Karpas-422 (cell line): ENCODE measurements at places on chromosomes 7 and 10. TPM values are rescaled to one million over a fixed set of nuclear protein-coding genes. Genes with fewer than 3 reads are reported as not detected.

DNA sequence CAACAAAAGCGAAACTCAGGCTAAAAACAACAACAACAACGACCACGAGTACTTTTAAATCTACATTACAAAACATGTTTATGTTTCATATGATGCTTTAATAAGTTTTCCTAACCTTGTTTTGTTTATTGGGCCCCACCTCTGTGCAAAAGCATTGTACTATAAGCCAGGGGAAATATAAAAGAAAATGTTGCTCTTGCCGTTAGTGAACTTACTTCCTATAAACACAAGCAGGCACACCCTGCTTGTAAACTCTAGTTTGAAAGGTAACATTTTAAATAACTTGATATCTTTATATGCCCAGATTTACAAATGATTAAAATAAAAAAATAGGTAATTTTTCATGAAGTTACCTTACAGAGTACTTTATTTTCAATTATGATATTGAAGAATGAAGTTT lies 19.2 kb upstream of the EPC1 start:
- DNase-seq = no peak

DNA sequence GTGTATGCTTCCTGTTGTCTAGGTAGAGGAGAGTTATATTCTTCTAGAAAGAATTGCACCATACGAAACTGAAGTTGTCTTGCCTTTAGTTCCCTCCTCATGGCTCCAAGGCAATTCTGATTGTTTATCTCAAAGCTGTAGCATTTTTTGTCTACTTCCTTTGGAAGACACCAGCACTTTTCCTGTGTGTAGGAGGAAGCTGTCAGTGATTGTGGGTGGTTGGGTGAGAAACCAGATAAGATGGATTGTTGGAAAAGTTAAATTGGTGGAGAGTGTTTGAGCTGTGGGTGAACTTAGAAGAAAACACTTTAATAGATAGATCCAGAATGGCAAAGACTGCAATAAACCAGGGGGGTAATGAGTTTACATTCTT lies 12.1 kb upstream of the CSTF2T start:
- no peak for DNase-seq

GRCh38 chr10:11898372-11899066 lies 75.4 kb downstream of the PROSER2 start:
- no peak for DNase-seq

DNA sequence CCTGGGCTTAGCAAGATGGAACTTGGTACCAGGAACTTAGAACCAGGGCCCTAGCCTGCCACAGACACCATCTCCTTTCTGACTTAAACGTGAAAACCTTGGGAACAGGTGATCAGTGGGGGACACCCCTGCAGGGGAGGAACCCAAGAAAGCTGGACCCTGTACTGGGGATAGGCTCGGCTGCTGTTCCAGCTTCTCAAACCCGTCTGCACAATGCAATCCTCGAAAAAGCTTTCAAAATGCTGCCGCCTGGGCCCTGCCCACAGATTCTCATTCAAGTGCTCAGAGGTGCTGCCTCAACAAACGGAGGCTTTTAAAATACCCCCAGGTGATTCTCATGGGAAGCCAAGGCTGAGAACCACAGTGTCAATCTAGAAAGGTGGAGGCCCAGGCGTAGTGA lies 169.7 kb downstream of the ARHGAP21 start:
- DNase-seq = no peak

GRCh38 chr10:86964061-86964846 lies 4.0 kb upstream of the ADIRF start:
- no peak for DNase-seq

GRCh38 chr10:61359452-61359851 lies 93.7 kb downstream of the TMEM26 start:
- DNase-seq = no peak

GRCh38 chr10:61124756-61125530 lies 181.0 kb upstream of the RHOBTB1 start:
- DNase-seq = no peak

DNA sequence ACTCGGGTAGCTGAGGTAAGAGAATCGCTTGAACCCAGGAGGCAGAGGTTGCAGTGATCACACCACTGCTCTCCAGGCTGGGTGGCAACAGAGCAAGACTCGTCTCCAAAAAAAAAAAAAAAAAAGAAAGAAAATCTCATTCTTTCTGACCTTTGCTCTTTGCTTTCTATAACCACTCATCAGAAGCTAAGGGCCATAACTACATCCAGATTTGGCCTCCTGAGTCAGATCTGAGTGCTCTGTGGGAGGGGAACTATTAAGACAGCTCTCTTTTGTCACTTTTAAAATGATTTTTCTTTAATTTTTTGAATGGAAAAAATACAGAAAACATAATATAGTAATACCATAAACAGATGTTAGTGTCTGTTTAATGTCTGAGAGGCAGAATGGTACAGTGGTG lies 210.1 kb downstream of the KIAA1217 start:
- DNase-seq = no peak

DNA sequence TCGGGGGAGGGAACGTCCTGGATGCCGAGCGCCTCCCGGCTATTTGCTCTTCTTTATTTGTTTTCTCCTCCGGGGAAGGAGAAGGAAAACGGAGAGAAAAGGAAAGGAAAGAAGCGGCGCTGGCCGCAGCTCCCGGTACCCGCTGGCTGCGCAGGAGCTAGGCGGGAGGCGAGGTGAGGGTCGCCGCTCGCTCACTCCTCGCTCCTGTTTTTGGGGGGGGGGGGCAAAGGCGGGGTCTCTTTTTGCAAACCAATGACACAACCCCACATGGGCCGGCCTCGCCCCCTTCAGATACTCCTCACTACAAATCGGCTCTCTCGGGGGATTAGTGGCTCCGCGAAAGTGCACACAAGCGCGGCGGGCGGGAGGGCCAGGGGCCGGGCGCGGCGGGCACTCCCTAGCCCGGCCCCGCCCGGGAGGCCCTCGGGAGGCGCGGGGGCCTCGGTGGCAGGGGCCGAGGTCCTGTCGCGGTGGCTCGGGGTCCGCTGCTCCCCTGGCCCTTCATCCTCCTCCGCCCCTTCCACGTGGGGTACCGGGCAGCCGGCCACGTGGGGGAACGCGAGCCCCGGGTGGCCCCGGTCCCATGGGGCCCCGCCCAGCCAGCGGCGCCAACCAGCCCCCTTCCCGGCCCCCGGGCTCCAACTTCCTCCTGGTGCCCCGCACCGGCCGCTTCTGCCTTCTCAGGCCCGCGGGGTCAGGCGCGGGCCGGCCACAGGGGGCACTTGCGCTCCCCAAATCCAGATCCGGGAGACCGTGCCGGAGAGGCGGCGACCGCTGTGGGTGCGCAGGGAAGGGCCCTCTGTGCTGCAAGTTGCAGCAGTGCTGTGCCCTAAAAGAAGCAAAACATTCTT lies 718 bp upstream of the CTBP2 start:
- no peak for DNase-seq

DNA sequence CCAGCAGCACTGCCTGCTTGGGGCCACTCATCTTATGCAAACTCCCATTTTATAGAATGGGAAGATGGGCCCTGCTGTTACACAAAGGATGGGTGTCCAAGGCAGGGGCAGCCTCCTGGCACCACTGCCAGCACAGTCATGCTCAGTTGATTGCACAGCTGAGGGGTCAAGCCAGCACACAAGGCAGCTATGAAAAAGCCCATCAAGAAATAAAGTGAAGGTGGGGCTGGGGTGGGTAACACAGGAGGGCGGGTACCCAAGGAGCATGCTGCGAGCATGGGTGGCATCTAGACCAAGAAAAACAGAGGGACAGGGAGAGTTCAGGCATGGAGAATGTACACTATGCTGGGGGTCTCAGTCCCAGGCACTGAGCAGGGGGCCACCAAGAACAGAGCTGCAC lies 74.7 kb upstream of the UNC5B start:
- no peak for DNase-seq

GRCh38 chr7:74371381-74372341 lies 82.0 kb upstream of the GTF2IRD1 start:
- peak; percentile 58 for DNase-seq

GRCh38 chr10:22649390-22649841 lies 65.0 kb downstream of the PIP4K2A start:
- DNase-seq = no peak

DNA sequence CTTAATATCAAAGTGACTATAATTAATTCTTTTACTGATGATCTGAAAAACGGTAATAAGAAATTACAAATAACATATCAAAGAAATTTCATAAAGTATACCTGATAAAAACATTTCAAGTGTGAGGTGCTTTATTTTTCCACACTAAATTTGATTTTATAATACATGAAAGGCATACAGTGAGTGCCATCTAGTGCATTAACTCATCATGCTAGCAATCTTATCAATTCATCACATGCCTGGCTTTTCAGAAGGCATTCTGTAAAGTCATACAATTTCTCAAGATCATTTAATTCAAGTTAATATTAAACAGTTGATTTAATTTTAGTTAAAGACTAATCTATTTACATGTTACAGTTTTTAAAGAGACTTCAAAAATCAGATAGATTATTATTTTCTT lies 1020.9 kb downstream of the GATA3 start:
- no peak for DNase-seq

DNA sequence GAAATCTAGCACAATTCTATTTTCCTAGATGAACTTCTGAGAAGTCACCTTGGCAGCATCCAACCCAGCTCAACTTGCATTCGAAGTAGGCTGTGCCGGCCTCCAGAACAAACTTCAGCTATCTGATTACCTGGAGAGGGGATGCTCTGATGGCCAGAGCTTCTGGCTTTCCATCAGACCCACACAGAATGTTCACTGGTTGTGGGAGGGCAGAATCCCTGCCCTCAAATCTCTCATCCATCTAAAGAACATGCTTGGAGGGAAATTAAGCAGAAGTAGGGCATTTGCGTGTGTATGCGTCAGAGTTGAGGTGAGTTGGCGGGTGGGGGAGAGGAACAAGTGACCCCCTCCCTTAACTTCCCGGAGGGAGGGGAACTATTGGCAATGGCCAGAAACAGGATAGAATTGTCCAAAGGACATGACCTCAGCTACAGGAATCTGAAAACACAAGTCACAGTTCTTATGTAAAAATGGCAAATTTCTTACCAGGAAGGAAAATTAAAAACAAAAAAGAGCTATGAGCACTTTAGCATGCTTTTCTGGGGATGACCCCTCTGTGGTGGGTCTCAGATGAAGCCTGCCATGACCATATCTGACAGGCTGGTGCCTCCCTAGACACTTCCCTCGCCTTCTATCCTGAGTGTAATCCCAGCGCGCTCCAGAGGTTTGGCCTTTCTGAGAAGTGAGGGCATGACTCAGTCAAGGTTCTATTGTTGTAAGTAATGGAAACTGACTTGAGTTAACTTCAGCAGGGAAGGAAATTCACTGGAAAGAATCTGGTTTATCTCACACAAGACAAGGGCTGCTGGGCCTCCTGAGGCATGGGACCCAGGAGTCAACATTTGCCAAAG lies 278.8 kb downstream of the RPS24 start:
- DNase-seq = no peak

- DNase-seq = peak; percentile 31
Observed at GRCh38 chr7:22989643-22990587, 24.0 kb downstream of the HYCC1 start.

DNA sequence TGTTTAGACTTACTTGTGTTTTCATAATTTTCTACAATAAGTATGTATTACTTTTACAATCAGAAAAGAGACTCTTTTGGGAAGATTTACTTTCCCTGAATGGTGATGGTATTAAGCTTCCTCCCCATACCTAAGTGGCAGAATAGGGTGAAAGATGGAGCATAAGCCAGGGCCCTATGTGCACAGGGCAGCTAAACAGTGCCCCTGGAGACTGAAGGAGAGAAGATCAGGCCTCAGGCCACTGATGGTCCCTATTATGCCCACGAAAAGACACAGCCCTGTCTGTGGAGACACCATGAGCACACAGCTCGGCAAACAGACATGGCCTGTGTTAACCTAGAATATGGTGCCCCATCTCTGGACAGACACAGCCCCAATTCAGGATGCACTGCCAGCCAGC lies 139.4 kb downstream of the OAT start:
- no peak for DNase-seq

- DNase-seq = no peak
Observed at GRCh38 chr7:96426027-96426426, 104.1 kb upstream of the SLC25A13 start.

DNA sequence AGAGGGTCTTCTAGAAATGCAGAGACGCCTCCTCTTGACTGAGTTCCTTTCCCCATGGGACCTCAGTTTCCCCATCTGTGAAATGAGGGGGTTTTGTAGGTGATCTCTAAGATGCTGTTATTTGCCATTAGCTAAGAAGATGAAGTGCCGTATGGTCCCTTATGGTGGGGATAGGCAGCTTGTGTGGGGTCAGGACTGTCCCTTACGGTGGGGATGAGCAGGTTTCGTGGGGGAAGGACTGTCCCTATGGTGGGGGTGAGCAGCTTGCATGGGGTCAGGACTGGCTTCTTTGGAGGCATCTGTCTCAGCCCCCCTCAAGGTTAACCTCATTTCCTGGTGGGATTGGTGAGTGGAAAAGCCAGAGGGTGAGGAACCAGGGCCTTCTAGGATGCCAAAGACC lies 148.3 kb upstream of the GPR26 start:
- no peak for DNase-seq

DNA sequence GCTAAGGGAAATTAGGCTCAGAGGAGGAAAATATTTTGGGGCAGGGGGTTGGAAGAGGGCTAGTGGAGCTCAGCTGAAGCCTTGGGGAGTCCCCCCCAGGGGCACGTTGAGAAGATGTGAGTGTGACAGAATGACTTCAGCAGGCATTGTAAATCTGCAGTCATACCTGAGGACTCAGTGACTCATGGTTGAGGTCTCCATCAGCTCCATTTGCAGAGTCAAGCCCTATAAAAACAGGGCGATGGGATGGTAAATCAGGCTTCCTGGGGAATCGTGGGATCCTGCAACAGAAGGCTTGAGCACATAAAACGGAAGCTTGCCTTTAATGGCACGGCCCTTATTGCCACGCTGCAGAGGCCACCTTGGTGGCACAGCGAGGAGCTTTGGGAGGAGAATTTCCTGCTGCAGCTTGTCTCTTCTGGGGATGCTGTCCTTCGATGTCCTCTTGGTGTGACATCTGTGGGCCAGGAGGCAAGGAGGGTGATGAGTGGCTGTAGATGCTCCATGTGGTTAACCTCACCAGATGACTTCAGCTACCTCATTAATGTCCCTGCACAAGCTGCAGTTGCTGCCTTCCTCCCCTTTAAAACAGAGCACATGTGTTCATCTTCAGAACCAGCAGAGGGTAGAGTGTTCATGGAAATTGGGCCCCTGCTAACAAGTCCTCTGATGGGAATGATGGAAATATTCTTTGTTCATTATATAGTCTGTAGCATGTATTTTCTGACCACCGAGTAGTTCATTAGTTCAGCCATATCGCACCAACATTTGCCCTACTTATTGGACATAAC lies 285.9 kb downstream of the LRMDA start:
- DNase-seq = no peak

- no peak for DNase-seq
Observed at GRCh38 chr7:22587322-22587721, 87.3 kb upstream of the STEAP1B start.

DNA sequence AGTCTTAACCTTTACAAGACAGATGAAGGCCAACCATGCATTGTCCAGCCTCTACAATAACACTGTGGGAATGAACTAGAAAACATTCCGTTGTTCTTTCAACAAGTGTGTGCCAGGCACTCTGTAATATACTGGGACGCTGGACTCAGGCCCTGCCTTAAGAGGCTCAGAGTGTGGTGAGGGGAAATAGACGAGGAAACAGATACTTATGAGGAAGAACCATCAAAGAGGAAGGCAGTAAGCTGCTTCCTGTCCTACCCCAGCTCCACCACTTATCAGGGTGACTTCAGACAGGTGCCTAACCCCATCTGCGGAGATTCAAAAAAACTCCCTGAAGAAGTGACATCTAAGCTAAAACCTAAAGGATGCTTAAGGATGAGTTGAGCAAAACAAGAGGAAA lies 8.9 kb upstream of the TRIM8 start:
- DNase-seq = peak; percentile 54

The TMEM225B gene
- total RNA-seq = 1.6 TPM in 1 of 2 replicates, not detected in the other

The DDX21 gene
- total RNA-seq = 87.0 and 89.8 TPM in 2 replicates

The EGR2 gene
- 0.41 TPM in 1 of 2 replicates, not detected in the other for total RNA-seq

The ATOH7 gene
- total RNA-seq = not detected in 2 replicates

The C7orf57 gene
- not detected in 2 replicates for total RNA-seq

The GPER1 gene
- total RNA-seq = not detected in 2 replicates

The TRDMT1 gene
- total RNA-seq = 3.1 and 8.3 TPM in 2 replicates
